ENCODE measurements at places on chromosomes 7 and 10.

DNA sequence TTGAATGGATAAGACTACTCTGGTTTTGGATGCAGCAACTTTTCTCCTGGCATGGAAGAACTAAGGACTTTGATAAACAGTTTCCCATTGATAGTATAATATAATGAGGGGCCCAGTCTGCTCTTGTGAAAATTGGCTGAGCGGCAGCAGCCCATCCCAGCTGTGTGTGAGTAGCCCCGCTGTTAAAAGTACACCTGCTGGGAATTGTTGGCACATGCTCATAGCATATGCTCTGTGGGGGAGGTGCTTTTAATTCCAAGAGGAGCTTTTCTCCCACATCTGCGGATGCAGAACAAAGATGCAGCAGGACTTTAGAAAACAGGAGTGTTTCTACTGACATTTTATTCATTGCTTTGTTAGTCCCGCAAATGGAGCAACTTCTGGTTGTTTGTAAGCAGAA is 19.0 kb downstream of the SRI start:
- DNase-seq = no peak

GRCh38 chr10:119542988-119543813 is 682 bp upstream of the RGS10 start:
- peak; percentile 22 for DNase-seq

GRCh38 chr10:120768227-120768626 is 82.9 kb upstream of the WDR11 start:
- DNase-seq = no peak

GRCh38 chr7:40808378-40808942 is 673.7 kb downstream of the SUGCT start:
- peak; percentile 94 for DNase-seq

GRCh38 chr10:70481105-70481504 is 2.5 kb downstream of the PALD1 start:
- DNase-seq = no peak

DNA sequence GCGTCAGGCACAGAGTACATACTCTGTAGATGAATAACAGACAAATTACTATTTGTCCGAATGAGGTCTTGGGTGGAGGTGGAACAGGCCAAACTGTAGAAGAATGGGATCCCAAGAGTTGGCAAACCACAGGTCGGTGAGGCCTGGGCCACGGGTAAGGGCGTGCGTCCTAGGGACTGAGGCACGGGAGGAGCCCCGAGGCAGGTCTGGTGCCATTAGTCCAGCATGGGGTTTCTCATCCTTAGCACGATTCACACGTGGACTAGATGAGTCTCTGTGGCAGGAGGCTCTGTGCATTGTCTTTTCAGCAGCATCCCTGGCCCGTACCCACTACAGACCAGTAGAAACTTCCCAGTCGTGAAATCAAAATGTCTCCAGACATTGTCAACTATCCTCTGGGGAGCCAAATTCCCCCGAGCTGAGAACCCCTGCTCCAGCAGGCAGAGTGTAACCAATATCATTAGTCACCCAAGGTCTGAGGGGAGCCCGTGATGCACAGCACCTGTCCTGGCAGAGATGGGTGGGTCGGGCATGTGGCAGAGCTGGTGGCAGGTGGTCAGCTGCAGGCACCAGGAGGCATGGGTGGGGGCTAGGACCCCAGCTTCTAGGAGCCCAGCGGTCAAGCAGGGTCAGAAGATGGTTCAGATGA is 61.3 kb downstream of the COL13A1 start:
- no peak for DNase-seq

DNA sequence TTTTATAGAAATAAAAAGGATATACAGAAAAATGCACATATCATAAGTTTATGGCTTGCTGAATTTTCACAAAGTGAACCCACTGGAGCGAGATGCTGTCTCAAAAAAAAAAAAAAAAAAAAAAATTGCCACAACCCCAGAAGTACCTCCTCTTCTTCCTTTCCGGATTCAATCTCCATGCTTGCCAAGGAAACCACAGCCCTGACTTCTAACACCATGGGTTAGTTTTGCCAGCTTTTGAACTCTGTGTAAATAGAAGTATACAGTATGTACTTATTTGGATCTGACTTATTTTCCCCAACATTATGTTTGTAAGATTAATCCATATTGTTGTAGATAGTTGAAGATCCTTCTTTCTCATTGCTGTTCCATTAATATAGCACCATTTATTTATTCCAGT is 40.0 kb downstream of the FANK1 start:
- no peak for DNase-seq

DNA sequence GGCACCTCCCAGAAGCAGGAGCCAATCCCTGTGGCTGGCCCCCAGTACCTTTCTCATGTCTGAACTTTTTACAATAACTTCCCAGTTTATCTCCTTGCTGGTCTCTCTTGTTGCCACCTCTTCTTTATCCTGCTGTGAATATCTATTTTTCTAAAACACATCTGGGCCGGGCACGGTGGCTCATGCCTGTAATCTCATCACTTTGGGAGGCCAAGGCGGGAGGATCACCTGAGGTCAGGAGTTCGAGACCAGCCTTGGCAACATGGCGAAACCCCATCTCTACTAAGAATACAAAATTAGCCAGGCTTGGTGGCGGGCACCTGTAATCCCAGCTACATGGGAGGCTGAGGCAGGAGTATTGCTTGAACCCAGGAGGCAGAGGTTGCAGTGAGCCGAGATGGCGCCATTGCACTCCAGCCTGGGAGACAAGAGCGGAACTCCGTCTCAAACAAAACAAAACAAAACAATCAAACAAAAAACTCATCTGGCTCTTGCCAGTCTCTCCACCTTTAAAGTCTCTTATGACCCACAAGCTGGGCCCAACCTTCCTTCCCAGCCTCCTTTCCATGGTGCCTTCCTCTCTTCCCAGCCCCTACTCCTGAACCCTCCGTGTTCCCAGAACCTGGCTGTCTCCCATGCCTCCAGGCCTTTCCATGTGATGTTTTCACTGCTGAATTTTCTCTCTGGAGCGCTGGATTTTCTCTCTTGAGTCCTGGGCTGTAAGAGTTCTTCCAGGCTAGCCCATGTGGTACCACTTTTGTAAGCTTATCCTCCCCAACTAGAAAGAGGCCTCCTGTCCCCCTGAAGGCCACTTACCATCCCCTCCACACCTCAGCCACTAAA is 51.3 kb downstream of the HIP1 start:
- DNase-seq = no peak

DNA sequence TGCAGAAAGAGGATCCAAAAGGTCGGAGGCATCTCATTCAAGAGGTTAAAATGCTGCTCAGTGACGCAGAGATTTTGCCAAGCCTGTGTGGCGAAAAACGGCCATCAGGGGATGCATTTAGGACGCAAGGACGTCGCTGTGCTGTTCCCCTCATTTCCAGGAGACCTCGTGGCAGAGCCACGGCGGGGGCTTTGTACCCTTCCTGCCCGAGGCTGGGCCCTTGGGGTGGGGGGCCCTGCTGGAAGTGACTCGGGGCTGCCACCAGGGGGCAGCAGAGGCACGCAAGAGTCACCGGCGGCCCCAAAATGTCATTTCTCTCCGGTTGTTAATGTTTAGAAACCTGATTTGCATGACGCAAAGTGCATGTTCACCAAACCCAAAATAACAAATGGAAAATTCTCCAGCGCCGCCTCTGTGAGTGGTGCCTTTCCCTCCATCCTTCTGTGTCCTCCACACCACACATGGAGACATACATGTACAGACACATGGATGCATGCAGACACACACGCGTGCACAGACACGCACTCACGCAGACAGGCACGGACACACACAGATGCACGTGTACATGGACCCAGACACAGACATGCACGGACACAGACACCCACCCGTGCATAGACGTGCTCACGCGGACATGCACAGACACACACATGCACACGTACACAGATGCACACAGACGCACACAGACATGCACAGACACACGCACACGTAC is 51.0 kb upstream of the NKX6-2 start:
- DNase-seq = no peak

DNA sequence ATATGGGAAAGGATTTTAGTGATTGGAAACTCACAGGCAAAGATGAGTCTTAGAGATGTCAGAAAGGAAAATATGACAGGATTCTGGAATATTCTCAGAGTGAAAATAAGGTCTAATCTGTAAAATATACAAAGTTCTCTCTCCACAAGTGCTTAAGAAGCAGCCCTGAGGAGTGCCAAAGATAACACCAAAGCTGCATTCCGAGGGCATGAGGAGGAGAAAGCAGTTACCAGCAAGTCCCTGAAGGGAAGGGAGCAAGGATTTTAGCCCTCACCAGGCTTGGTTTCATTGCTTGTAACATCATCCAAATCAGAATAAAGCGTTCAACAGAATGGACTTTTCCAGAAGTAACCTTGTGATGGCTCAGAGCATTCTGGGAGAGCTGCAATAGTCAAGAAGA is 31.4 kb upstream of the DLX6 start:
- DNase-seq = no peak

DNA sequence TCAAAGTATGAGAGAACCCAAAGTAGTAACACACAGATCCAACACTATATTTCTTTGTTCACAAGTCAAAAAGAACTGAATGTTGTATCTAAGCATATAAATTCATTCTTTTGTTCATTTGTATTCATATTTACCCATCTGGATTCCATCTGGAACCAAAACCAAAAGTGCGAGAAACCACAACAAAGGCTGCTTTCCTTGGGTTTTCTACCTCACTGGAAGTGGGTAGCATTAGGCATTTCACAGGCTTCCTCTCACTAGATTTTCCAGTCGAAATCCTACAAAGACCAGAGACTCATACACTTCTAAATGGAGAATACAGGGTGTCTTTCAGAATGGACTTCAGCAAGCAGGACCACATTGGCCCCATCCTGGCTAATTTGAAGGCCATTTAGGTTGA is 109.8 kb upstream of the WNT16 start:
- DNase-seq = no peak

- DNase-seq = no peak
These were observed 124.0 kb downstream of the DKK1 start for GRCh38 chr10:52438119-52438518.

- no peak for DNase-seq
These were observed 23.7 kb downstream of the SND1 start for GRCh38 chr7:127675721-127676120.

DNA sequence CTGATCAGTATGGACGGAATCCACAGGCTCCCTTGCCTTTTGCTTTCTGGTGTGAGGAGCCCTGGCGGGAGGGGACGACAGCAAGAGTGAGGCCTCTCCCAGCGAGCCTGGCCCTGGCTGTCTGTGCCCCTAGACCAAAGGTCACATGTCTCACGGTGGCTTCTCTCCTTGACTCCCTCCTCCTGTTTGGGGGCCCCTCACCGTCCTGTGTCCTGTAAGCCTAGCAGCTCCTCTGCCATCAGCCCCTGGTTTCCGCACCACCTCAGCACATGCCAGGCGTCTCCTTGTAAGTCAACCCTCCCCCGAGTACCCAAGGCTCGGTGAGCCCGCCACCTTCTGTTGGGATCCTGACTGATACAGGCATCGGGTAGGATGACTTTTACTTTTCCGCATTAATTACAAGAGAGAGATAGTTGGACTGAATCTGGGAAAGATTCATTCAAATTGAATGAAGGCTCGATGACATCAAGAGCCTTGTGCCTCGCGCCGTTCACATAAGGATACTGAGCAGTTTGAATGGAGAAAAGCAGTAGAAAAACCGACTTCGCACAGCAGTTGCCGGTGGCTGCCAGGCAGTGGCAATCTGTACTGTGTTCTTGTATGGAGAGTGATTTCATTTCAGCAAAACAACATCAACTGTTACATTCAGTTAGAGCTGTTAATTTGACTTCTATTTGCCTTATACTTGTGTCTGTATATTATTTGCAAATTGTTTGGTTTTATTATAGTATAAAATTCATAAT is 119.8 kb downstream of the XRCC2 start:
- DNase-seq = no peak

GRCh38 chr10:133523631-133524203 is 3.4 kb upstream of the CYP2E1 start:
- no peak for DNase-seq

GRCh38 chr7:2190531-2190930 is 42.2 kb downstream of the MAD1L1 start:
- DNase-seq = no peak

- no peak for DNase-seq
These were observed 56.4 kb upstream of the CCDC71L start for GRCh38 chr7:106717254-106717954.

DNA sequence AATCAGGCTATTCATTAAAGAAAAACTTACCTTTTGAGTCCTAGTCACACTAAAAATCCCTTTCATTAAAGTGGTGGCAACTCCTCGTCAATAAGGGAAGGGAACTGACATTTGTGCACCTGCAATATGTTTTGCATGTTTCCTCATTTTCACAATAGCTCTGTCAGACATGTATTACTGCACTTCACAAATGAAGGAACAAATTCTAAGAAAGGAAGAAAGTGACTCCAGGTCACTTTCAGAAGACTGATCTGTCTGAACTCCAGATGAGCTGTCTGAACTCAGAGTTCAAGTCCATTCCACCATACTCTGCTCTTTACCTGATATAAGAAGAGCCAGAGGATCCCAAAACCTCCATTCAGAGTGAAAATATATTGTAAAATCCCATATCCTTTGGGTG is 50.3 kb upstream of the GSAP start:
- DNase-seq = no peak

DNA sequence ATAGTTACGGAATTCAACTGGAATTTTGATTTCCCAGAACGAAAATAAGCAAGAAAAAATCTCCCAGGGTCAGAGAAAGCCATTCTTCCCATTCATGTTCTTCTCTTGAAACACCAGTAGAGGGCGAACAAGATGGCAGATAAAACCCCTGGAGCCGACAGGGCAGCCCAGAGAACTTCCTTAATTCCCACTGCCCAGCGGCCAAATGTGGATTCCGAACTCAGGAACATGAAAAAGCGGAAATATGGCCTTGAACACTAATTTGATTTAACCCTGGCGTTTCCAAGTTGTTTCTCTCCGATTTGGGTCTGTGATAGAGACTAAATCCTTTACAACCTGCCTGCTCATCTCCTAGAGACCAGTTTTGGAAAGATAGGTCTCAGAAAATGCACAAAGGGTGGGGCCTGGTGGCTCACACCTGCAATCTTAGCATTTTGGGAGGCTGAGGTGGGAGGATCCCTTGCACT is 100.7 kb upstream of the WAC start:
- DNase-seq = peak; percentile 24

- no peak for DNase-seq
These were observed 38.6 kb upstream of the SH2D4B start for GRCh38 chr10:80498833-80499741.

DNA sequence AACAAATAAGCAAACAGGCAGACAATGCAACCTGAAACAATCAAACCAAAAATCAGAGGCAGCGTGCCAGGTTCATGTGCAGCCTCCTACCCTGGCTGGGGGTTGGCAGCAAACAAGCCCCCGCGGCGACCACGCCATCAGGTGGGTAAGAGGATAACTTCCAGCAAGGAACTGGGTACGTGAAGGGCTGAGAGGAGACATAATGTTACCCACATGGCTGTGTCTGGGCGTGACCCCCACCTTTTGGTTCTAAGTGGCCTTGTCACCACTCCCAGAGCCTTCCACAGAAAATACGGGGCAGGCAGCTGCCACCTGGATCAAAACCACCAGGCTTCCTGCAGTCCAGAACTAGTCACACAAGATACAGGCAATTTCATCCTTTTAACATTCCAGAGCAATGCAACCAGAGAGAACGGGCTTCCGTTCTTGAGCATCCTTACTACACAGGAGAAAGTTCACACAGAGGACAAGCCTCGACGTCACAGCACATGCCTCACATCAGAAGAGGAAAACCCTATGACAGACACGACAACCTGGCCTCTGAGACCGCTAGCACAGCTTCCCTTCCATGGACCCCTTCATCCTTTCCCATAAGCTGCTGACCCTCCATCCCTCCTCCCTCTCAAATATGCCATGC is 171.0 kb downstream of the GRID1 start:
- DNase-seq = no peak

GRCh38 chr10:6082496-6083395 is 6.1 kb upstream of the RBM17 start:
- DNase-seq = no peak
